ENCODE measurements at places on chromosomes 1 and 21.

DNA sequence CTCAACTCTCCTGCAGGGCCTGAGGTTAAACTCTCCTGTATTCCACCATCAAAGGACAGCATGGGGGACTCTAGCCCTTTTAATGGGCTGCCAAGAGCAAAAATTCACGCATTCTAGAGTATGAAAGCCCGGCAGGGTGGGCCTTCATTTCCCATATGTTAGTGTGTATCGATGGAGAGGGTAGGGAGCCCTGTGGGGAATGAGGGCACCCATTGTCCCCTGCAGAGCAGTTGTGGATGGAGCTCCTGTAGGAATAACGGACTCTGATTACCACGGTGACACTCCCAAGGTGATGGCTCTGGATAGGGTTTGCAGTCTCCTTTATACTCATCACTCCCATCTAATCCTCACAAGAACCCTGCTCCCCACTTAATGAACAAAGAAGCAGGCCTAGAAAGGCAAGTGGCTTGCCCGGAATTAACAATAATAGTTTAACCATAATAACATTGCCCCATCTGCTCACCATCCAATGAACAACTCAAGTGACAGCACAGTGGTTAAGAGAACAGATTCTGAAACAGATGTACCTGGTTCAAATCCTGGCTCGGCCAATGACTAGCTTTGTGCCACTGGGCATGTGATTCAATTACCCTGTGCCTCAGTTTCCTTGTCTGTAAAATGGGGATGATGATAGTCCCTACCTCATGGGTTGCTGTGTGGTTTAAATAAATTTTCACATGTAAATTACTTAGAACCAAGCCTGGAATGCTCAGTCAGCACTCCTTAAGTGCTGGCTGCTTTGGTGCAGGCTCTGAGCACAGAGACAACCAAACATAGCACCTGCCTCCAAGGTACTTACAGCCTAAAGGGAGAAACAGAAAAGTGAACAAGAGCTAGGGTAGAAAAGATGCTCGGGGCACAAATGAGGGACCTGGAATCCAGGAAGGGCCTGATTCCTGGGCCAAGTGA lies 29.0 kb downstream of the HIVEP3 start:
- DNase-seq = no peak

- DNase-seq = peak; percentile 24
Measured at GRCh38 chr21:34801519-34802132, 132.8 kb downstream of the CLIC6 start.

DNA sequence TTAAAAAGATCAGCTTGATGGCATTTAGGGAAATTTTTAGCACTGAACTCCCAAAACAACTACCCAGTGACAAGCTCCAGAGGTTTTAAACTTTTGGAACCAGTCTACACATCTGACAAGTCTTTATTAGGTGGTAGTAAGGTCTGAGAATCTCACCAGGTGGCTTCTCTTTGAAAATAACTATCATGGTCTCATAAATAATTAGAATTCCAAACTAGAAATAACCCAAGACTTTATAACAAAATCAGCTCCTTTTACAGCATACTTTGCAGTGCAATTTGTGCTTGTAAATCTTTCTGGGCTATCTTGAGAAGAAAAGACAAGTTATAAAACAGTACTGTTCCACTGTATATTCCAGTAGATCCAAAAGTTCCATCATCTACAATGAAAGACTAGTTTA lies 108.7 kb downstream of the LTN1 start:
- no peak for DNase-seq

- peak; percentile 46 for DNase-seq
Measured at GRCh38 chr1:115717541-115717940, 51.0 kb downstream of the CASQ2 start.

- DNase-seq = no peak
Measured at GRCh38 chr1:104125266-104125665, 375.6 kb downstream of the AMY1C start.

GRCh38 chr1:51328279-51328678 lies 2.1 kb downstream of the TTC39A start:
- no peak for DNase-seq

DNA sequence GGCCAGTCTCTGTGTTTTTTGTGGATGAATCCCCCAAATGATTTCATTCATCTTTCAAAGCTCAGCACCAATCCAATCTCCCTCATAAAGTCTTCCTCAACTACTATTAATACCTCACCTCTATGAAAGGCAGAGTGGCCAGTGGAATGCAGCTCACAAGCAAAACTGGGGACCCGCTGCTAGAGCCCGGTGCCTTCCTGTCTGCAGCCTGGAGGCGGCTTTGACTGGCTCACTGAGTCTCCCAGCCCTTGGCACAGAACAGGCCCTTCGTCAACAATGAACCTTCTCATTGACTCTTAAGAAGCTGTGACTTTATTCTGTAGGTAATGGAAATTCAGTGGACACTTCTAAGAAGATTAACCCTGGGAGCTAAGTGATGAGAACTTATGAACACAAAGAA lies 86.8 kb upstream of the RAB4A start:
- no peak for DNase-seq

GRCh38 chr21:14313300-14313699 lies 69.6 kb downstream of the HSPA13 start:
- DNase-seq = peak; percentile 65

GRCh38 chr1:29970747-29971325 lies 734.5 kb downstream of the PTPRU start:
- no peak for DNase-seq

GRCh38 chr1:232899268-232899667 lies 51.1 kb upstream of the NTPCR start:
- no peak for DNase-seq

DNA sequence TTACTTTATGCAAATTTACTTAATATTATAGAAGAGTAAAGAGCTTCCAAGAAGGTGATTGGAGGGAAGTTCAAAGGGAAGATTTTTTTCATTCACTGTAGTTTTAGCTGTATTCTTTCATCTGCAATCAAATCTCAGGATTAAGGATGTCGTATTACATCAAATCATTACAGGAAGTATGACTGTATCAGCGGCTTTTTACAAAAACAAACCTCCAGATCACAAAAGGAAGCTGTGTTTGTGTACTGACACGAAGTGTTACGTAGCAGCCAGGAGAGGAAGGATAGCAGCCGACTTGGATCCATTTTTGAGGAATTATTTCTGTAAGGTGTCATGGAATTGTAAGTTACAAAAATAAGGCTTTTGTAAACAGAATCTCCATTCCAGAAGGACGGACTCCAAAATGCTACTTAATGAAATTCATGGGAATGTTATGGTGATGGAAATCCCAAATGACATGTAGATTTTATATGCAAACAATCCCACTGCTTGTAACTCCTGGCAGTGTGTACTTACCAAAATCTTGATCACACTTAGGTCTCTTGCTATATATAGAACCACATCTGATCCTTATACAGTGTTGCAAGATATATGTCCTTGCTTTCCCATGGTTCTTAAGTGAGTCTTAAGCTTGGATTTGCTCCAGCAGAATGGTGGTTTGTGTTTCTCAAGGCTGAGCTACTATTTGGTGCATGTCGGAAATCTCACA lies 49.8 kb downstream of the KCNJ15 start:
- DNase-seq = no peak

DNA sequence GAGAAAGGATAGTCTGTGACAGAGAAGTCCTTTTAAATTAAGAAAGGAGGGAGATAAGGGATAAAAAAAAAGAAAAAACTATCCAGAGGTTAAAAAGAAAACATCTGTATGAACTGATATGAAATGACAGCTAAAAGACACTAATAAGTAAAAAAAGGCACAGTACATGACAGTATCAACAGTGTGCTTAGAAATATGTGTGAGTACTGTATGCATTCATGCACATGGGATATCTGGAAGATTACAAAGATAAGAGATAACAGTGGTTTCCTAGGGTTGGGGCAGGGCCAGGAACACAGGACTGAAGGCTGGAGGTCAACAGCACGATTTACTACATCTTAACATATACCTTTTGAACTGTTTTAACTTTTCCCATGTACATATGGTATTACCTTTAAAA lies 13.3 kb downstream of the PTP4A2 start:
- DNase-seq = no peak

DNA sequence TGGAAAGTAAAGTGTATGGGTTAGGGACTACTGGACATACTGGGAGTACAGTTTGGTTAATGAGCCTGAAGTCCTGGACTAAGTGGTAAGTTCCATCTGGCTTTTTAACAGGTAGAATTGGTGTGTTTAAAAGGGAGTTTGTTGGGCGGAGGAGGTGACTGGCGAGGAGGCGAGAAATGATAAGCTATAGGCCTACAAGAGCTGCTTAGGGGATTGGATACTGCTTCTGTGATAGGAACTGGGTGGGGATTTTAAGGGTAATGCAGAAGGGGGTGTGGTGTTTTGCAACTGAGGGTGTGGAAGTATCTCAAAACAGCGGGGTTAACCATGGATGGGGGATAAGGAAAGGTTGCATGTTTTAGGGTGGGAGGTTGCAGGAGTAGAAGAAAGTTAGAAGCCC lies 3.5 kb downstream of the ERVH48-1 start:
- DNase-seq = no peak

GRCh38 chr21:34841154-34841553 lies 172.4 kb downstream of the CLIC6 start:
- no peak for DNase-seq

DNA sequence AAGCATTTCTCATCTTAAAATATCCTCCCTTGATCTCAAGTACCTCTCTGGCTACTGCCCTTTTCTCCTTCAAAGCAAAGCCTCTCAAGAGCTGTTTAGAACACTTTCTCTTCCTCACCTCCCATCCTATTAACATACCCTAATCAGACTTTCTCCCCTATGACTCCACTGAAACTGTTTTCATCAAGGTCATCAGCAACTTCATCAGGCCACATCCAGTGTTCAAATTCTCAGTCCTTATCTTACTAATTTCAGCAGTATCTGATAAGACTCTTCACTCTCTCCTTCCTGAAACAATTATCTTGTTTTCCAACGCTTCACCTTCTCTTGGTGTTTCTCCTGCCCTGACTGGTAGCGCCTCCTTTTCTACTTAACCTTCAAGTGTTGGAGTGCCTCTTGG lies 1.5 kb upstream of the RAP1A start:
- DNase-seq = no peak

DNA sequence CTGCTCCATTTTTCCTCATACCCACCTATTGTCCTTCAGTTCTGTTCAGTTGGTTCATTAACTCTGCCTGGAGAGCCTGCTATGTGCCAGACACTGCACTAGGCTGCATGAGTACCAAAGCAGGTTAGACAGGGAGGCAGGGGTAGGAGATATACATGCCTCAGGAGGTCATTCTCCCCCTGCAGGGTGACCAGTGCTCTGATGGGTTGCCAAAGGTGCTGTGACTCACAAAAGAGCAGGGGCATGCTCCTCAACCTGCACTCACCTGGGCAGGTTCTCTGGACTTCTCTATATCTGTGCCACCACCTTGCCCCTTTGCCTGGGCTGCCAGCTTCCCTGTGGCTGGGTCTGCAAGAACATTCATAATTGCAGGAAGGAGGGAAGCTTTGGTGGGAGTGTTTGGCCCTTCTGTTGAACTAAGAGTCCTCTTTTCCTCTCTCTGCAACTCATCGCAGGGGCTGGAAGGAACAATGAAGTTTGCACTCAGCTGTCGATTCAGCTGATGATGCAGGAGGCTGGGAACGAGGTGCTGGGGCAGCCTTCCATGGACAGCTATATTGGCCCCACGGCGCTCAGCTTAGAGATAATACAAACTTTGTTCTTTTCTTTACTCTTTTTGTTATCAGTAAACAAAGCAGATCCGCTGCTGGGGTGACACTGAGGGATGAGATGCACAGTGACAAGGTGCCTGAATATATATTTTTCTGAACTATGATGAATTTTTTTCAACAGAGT lies 356.4 kb upstream of the PLXNA2 start:
- no peak for DNase-seq

- DNase-seq = peak; percentile 97
Measured at GRCh38 chr1:46183079-46183847, 7.0 kb upstream of the P3R3URF start.

DNA sequence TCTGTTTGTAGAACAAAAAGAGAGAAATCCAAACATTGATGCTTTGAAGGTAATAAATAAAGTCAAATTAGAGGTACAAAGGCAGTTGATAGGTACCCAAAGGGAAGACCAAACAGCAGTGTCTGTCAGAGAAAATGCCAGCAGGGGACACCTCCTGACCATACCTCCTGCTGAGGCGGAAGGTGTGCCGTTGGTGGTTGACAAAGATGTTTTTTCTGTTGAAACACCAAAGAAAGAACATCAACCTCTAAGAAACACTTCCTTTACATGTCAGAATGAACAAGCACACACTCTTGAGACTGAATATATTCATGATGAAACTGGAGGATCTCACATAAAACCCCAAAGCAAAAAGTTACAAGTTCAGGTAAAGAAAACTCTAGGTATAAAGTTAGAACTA lies 128.3 kb downstream of the MACF1 start:
- no peak for DNase-seq

DNA sequence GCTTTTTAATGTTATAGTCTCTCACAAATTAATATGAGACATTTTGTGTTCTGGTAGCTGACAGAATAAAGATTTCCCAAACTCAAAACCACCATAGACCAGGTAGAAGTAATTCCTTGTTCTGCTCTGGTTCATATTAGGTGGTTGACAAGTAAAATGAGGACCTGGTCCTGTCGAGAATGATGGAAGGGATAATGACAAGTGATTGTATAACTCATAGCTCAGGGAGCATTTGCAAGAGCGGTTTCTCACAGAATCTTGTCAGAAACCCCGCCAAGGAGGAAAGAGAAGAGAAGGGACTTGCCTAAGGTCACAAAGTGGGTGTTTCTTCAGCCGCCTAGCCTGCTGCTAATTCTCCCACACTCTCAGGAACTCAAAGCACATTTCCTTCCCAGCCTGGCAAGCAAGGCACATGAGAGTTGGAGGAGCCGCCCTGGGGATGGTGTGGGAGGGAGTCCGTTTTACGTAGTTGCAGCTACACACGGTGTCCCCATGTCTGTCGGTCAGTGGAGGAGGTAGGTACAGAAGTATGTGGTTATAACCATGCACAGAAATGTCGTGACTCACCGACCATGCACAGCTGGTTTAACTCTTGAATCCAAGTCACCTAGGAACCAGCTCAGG lies 46.5 kb downstream of the SAMD13 start:
- no peak for DNase-seq

- DNase-seq = no peak
Measured at GRCh38 chr1:101798417-101798816, 198.3 kb downstream of the OLFM3 start.

DNA sequence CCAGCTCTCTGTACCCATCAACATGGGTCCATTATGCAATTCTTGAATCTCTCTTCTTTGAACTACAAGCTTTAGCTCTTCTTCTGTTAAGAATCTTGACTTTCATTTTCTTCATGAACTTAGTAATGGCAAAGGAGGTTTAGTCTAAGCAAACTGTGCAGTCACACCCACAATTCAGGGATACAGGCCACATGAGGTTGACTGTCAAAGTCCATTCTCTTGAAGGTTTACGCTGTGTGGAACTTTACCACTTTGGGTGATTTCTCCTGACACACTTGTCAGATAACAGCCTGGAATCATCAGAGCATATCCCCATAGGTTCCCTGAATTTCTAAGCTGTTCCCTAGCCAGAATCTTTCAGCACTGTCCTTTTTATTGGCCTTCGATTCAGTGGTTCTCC lies 48.0 kb upstream of the NHLH2 start:
- no peak for DNase-seq

GRCh38 chr1:10514490-10515235 lies 39.9 kb downstream of the PEX14 start:
- DNase-seq = peak; percentile 76

GRCh38 chr1:29646161-29646775 lies 409.9 kb downstream of the PTPRU start:
- no peak for DNase-seq

GRCh38 chr1:236773919-236774318 lies 21.2 kb upstream of the MTR start:
- DNase-seq = no peak
